ENCODE measurements at places on chromosomes 5 and 9.

DNA sequence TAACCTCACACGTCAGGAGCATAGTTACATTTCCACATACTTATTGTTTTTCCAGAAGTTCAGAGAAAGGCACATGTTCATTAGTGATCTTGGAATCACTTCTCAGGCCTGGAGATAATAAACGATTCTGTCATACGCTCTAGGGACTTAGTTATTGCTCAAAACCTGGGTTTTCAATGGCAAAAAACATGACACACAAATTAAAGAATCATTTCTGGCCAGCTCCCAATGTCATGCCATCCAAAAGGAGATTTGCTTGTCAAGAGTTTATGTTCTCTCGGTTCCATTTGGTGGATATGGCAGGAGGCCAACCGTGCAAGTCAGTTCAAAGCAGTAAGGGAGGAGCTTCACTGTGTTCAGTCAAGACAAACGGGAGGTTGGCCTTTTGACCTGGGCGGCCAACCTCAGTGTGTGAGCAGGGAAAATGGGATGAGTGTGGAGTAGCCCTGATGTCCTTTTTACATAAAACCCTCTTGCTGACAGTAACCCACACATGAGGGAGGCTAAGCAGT lies 123.4 kb downstream of the NXNL2 start:
- no peak for DNase-seq

GRCh38 chr9:108786322-108786721 lies 69.5 kb downstream of the ACTL7B start:
- no peak for DNase-seq

GRCh38 chr5:38641003-38641402 lies 84.6 kb upstream of the LIFR start:
- no peak for DNase-seq

DNA sequence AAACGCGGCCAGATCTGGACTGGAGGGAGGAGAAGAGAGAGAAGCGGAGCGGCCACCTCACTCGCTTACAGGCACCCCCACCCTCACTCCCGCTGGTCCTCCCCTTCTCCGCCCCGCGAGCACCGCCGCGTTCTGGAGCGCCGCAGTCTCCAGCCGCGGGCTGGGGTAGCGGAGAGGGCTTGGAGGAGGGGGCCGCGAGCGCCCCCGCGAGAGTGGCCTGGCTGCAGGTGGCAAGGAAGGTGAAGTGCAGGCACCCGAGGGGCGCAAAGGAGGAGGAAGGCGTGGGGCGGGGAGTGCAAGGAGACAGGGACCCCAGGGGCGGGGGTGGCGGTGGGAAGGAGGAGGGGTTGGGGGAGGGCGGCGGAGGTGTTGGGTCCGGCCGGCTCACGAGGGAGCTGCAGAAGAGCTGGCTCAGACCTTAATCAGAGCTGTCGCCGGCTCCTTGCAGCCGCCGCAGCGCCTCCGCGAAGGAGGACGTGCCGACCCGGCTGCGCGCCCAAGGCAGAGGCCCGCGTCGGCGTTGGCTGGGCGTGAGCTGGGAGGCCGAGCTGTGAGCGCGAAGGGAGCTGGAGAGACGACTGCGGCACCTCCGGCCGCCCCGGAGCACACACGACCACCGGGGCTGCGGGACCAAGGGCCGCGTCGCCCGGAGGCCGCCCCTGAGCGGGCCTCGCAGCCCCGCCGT lies at the start of gene DMRT3:
DMRT3 (plus strand) TSS at position 398 of the 685 bp plus-strand sequence. CDS start 347 bp downstream, outside the sequence.
- DNase-seq, result no peak

- no peak for DNase-seq
Observed at GRCh38 chr9:24516463-24516862, 29.2 kb downstream of the IZUMO3 start.

DNA sequence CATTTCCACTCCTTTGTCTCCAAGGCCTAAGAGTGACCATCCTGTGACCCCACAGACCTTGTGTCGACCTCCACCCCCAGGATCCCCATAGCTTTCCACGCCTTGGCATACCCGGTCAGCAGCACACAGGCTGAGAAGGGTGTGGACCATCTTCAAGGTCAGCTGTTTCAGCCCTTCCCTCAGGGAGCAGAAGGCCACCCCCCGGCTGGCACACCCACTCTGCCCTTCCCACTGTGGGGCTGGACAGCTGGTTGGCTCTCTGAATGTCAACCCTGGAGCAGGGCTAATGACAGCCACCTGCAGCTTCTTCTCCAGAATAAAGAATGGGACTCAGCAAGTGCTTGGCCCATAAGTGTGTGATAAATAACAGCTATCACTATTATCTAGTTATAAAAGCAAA lies 93.1 kb downstream of the OLFM1 start:
- no peak for DNase-seq

Measured in forelimb muscle (tissue), 1 donor.